NCI-H1105 (cell line): ENCODE measurements at places on chromosomes 3 and 15.

GRCh38 chr3:14177580-14178246, 688 bp downstream of the XPC start:
- no peak for DNase-seq

DNA sequence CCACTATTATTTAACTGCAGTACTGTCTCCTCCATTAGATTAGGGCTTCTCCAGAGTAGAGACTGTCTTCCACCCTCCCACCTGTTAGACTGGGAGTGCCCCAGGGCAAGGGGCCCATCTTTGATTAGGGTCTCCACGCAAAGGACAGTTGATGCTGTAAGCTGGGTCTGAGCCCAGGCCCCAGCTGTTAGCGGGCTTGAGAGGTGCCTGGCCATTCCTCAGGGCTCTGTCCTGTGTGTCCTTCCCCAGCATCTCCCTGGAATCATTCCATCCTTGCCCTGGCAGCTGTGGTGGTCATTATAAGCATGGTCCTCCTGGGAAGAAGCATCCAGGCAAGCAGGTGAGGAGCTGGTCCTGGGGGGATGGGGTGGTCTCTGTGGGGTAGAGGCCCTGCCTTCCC, 6.1 kb downstream of the SLC51B start:
- DNase-seq, result no peak

DNA sequence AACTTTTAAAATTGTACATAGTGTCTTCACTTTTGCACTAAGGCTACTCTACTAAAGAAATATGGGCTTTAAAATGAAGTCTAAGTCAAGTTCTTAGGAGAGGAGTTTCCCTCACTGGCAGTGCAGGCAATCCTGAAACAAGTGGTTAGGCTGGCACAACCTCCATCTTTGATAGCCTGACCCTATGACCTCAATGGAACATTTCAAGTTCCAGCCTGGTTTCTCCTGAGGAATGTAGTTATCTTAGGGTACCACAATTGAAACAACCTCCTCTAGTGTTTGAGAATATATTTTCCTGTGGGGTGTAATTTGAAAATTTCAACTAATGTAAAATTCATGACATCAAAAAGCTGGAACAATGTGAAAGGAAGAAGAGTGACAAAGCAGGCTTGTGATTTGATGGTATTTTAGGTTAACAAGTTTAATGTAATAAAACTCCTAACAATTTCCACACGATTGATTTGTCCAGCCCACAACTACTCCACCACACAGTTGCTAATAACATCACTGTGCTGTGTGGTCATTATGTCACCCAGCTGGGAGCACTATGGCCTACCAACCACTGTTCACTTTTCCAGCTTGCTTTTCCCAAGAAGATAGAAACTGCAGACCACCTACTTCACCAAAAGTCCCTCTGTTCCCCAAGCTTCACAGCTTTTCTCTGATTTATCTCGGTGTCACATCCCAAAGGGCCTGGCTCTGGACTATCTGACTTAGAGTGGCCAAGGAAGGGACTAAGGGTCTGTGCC, 1.8 kb downstream of the WWTR1 start:
- DNase-seq, result no peak

DNA sequence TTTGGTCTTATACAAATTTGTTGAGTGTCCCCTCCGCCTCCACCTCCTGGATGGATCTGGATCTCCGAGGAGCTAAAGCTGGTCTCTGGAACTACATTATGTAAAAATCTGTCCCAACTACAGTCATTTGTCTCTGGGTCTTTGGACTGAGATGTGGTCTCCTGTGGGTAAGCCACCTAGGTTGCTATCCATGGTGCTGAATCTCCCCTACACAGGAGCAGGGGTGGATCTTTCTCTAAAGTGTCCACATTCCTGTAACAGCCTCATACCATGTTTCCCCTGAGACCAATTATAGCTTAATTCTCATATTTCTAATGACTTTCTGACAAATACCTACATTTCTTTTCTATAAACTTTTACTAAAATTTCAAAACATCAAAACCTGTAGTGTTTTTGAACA, 625.8 kb downstream of the TAFA4 start:
- no peak for DNase-seq

DNA sequence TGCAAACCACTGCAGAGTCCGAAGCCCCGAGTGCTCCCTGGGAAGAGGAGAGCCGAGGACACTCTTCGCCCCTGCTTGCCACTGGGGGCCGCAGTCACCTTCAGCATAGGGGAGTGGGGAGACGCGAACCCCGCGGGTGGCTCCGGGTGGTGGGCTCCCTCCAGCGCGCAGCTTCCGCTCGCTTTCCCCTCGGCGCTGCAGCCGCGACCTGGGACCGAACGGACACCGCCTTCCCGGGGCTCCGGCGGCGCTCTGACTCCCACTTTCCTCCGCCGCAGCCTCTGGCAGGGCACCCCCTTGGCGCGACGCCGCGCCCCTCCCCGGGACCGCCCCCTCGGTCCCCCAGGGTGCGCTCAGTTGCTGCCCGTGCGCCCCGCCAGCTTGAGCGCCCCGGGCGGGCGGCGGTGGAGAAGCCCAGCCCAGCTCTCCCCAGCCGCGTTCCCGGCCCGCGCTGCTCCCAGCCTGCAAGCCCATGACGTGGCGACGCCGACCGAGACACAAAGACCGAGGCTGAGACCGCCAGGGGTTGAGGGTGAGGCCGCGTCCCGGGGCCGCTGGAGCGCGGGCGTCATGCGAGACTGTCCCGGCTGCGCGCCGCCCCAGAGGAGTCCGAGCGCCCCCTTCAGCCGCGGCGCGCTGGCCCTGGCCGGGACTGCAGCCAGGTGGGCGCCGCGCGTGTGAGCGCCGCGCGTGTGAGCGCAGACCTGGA, at the start of gene MINAR1:
MINAR1 (plus strand) TSS at position 701 of the 709 bp plus-strand sequence. CDS start 23,812 bp downstream, outside the sequence.
- DNase-seq, result no peak

- peak; percentile 47 for DNase-seq
These were observed 97.2 kb downstream of the TBC1D5 start for GRCh38 chr3:17645074-17645698.

- DNase-seq, result no peak
These were observed 267.7 kb downstream of the PTPRG start for GRCh38 chr3:61828880-61829721.

- DNase-seq, result no peak
These were observed 19.9 kb downstream of the TMEM212 start for GRCh38 chr3:171862993-171863521.

GRCh38 chr3:156373654-156374053, 181.3 kb downstream of the SSR3 start:
- no peak for DNase-seq

- DNase-seq, result no peak
These were observed 41.9 kb upstream of the MITF start for GRCh38 chr3:69697381-69697780.

GRCh38 chr3:43790476-43790875, 99.7 kb downstream of the ABHD5 start:
- no peak for DNase-seq

- no peak for DNase-seq
These were observed 62.3 kb upstream of the SNRPA1 start for GRCh38 chr15:101357333-101357732.

- DNase-seq, result no peak
These were observed 67.1 kb downstream of the PLOD2 start for GRCh38 chr3:146093896-146094295.
